ENCODE measurements at places on chromosomes 3 and 15. TPM values are rescaled to one million over a fixed set of nuclear protein-coding genes. Genes with fewer than 3 reads are reported as not detected.

GRCh38 chr3:79383402-79384012, 384.3 kb downstream of the ROBO1 start:
- H3K4me3 ChIP-seq: no peak overlapping the region
- no peaks in the 10 kb centered on the region for H3K36me3 ChIP-seq
- no peaks in the 10 kb centered on the region for H3K27me3 ChIP-seq
- H3K4me1 ChIP-seq: no peaks in the 10 kb centered on the region
- DNase-seq: no peak
- no peak overlapping the region for H3K27ac ChIP-seq

GRCh38 chr3:186386883-186387560, 25.0 kb upstream of the DGKG start:
- H3K4me1 ChIP-seq: peaks cover 5% of the 10 kb centered on the region
- no peaks in the 10 kb centered on the region for H3K36me3 ChIP-seq
- no peak overlapping the region for H3K4me3 ChIP-seq
- no peaks in the 10 kb centered on the region for H3K27me3 ChIP-seq

DNA sequence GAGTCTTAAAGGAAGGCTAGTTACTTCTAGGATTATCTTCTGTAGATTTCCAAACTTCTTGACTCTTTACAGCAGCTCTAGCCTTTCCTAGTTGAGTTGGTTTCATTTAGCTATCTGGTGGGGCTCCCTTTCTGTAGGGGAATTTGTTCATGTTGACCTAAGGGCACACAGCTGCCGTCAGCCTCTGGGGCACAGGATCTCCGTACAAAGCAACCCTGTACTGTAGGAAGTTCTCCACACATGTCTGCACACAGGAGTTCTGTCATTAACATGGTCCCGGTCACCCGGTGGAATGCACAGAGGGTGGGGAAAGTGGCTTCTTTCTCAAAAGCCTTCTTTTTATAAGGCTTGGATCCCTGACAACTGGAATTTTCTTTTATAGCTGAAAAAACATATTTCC, 88.7 kb upstream of the TNIK start:
- H3K27ac ChIP-seq: no peak overlapping the region
- DNase-seq: no peak
- no peaks in the 10 kb centered on the region for H3K27me3 ChIP-seq
- H3K4me3 ChIP-seq: no peak overlapping the region
- H3K4me1 ChIP-seq: no peaks in the 10 kb centered on the region

- H3K4me3 ChIP-seq: no peak overlapping the region
- no peaks in the 10 kb centered on the region for H3K27me3 ChIP-seq
- no peak for DNase-seq
- no peaks in the 10 kb centered on the region for H3K4me1 ChIP-seq
- no peaks in the 10 kb centered on the region for H3K36me3 ChIP-seq
These were observed 36.2 kb downstream of the GABRB3 start for GRCh38 chr15:26736502-26737248.

- H3K27ac ChIP-seq: no peak overlapping the region
- H3K4me3 ChIP-seq: no peak overlapping the region
- H3K4me1 ChIP-seq: no peaks in the 10 kb centered on the region
- no peaks in the 10 kb centered on the region for H3K36me3 ChIP-seq
These were observed 258.2 kb downstream of the ADAMTS17 start for GRCh38 chr15:100083572-100083971.

- H3K4me1 ChIP-seq: no peaks in the 10 kb centered on the region
- H3K27me3 ChIP-seq: no peaks in the 10 kb centered on the region
- no peaks in the 10 kb centered on the region for H3K36me3 ChIP-seq
- no peak overlapping the region for H3K27ac ChIP-seq
- no peak overlapping the region for H3K4me3 ChIP-seq
- DNase-seq: no peak
These were observed 35.4 kb downstream of the SMARCC1 start for GRCh38 chr3:47746264-47746663.

DNA sequence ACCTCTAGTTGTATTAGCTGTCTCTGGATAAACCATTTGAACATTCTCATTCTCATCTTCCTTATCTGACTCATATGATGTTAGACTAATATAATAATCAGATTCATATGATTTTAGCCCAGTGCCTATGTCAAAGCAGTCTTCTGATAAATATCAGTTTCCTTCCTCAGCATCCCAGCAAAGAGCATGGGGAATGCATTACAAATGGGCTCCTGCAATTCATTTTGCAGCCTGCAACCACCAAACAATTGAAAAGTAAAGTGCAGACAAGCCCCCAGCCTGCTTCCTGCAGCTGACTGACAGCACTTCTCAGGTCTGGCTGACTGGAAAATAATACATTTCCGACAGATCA, 78.2 kb upstream of the STAC start:
- DNase-seq: no peak
- no peaks in the 10 kb centered on the region for H3K36me3 ChIP-seq
- no peak overlapping the region for H3K27ac ChIP-seq
- no peak overlapping the region for H3K4me3 ChIP-seq
- no peaks in the 10 kb centered on the region for H3K4me1 ChIP-seq

DNA sequence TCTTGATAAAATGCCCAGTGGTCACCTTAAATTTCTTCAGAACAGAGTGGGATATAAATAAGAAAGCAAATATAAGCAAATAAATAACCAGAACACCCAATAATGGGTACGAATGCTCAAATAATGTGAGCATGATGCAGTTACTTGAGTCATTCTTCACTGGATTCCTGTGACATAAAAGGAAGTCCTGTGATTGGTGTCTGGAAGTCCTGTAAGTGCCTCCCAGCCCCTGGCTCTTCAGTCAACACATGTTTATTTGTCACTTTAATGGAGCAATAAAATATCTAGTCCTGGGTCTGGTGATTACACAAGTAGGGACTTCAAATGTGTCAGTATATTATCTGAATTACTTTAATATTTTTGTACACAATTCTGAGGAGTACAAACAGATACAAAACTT, 30.4 kb downstream of the TMEM212 start:
- H3K4me3 ChIP-seq: no peak overlapping the region
- H3K4me1 ChIP-seq: no peaks in the 10 kb centered on the region
- H3K36me3 ChIP-seq: no peaks in the 10 kb centered on the region
- no peaks in the 10 kb centered on the region for H3K27me3 ChIP-seq

- no peaks in the 10 kb centered on the region for H3K4me1 ChIP-seq
- H3K27me3 ChIP-seq: no peaks in the 10 kb centered on the region
- no peak for DNase-seq
- H3K27ac ChIP-seq: no peak overlapping the region
These were observed 762.4 kb upstream of the DPPA4 start for GRCh38 chr3:110099711-110100110.

Gene FBXL22
- total RNA-seq: 6.5 TPM

Gene GJD2
- total RNA-seq: not detected

GRCh38 chr3:68017069-68017468, 362.7 kb upstream of the SUCLG2 start:
- no peak overlapping the region for H3K27ac ChIP-seq
- DNase-seq: no peak
- H3K4me1 ChIP-seq: no peaks in the 10 kb centered on the region
- H3K4me3 ChIP-seq: no peak overlapping the region

Gene GPR171
- 3.8 TPM for total RNA-seq

Gene CPNE9
- total RNA-seq: not detected

- no peaks in the 10 kb centered on the region for H3K4me1 ChIP-seq
- no peak overlapping the region for H3K27ac ChIP-seq
- H3K36me3 ChIP-seq: no peaks in the 10 kb centered on the region
These were observed 437.2 kb downstream of the MFSD1 start for GRCh38 chr3:159239059-159239458.

Gene DPPA2
- total RNA-seq: not detected

Gene TERB2
- not detected for total RNA-seq

Gene PIGX
- 4.0 TPM for total RNA-seq

GRCh38 chr3:118641608-118642007, 393.0 kb downstream of the IGSF11 start:
- no peaks in the 10 kb centered on the region for H3K4me1 ChIP-seq
- H3K4me3 ChIP-seq: no peak overlapping the region
- DNase-seq: no peak
- H3K27me3 ChIP-seq: no peaks in the 10 kb centered on the region
- H3K36me3 ChIP-seq: no peaks in the 10 kb centered on the region

GRCh38 chr15:76168237-76168984, 108.6 kb downstream of the TMEM266 start:
- no peak overlapping the region for H3K4me3 ChIP-seq
- H3K27me3 ChIP-seq: no peaks in the 10 kb centered on the region
- no peaks in the 10 kb centered on the region for H3K4me1 ChIP-seq
- no peaks in the 10 kb centered on the region for H3K36me3 ChIP-seq

Gene PLSCR5
- total RNA-seq: not detected

- H3K4me1 ChIP-seq: no peaks in the 10 kb centered on the region
- DNase-seq: no peak
- H3K27me3 ChIP-seq: no peaks in the 10 kb centered on the region
- no peak overlapping the region for H3K27ac ChIP-seq
These were observed 34.3 kb downstream of the UBXN7 start for GRCh38 chr3:196397941-196398340.

DNA sequence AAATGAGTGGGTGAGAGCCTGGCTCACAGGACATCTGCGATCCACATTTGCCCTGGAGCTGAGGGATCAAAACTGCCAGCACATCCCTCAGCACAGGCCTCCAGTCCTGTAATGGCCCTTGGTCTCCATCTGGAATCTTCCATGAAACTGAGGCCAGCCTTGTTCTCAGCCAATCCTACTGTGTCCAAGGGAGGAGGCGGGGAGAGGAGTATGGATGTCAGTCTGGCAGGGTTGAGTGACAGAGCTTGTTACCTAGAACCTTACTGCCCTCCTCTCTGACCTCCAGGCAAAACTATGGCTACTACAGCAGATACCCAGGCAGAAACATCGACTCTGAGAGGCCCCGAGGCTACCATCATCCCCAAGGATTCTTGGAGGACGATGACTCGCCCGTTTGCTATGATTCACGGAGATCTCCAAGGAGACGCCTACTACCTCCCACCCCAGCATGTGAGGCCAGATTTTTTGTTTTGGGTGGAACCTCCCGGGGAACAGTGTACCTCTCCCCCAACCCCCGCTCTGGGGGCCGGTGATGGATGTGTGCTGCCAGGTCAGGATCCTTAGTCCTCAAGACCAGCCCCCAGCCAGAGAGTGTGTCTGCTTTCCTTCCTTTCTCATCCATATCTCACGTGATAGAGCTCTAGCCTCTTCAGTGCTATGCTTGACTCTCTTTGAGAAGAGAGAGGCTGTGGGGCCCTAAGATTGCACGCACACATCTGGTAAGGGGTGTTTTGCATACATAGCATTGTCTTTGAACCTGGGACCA, 41.3 kb downstream of the CHDH start:
- no peak for DNase-seq
- H3K36me3 ChIP-seq: no peaks in the 10 kb centered on the region

DNA sequence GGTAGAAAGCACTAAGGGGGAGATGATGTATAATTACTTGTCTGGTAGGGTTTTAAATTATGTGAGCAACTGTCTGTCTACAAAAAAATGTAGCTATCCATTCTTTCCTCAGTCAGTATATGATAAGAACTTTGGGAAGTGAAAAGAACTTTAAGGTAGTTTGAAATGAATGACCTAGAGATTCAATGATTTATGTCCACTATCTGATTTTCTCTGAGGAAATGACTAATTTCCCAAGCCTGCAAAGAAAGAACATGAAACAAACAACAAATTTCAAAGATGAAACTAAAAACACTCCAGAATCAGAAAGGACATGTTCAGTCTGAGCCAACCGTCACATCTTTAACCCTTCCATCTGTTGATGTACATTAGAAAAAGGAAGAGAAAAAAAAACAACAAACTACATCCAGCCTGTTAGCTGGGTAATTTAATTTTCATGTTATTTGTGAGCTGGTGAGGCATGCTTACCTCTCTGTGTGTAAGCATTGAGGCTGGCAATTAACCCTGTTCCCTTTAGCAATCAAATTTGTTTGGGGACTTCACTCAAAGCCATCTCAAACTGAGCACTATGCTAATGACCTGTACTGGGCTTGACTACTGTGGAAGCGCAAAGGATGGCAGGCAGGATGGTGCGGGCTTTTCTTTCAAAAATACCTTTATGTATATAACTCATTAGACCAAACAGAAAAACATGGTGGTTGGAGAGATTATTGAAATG, 220.1 kb downstream of the TUSC7 start:
- H3K4me3 ChIP-seq: no peak overlapping the region
- H3K4me1 ChIP-seq: peaks cover 6% of the 10 kb centered on the region
- no peaks in the 10 kb centered on the region for H3K36me3 ChIP-seq
- H3K27ac ChIP-seq: no peak overlapping the region

Gene KY
- total RNA-seq: not detected

GRCh38 chr15:91136386-91136923, 36.4 kb downstream of the SV2B start:
- H3K27ac ChIP-seq: no peak overlapping the region
- no peaks in the 10 kb centered on the region for H3K4me1 ChIP-seq

Gene TRA2B
- 102 TPM for total RNA-seq

Gene ATP13A5
- not detected for total RNA-seq

DNA sequence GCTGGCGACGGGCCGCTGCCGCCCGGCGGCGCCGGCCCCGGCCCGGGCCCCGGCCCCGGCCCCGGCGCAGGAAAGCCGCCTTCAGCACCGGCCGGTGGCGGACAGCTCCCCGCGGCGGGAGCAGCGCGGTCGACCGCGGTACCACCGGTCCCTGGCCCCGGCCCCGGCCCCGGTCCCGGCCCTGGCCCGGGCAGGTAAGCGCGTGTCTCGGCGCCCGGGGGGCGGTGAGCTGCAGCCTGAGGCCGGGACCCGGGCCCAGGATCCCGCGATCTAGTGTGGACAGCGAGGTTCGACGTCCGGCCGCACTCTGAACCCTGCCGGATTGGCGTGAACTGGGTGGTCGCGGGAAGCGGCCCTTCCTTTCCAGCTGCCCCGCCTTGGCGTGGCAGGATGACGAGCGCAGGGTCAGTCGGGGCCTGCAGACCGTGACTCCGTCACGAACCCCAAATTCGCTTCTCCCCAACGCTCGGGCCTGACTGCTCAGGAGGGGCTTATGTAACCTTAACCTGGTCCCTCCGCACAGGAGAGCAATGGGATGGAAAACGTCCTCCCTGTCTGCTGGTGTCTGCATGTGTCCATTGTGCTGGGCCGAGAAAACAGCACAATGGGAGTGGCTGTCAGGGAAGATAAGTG, 472 bp downstream of the BSN start:
- no peaks in the 10 kb centered on the region for H3K36me3 ChIP-seq
- peaks cover 33% of the 10 kb centered on the region for H3K27me3 ChIP-seq

GRCh38 chr3:105580296-105580965, 213.7 kb downstream of the ALCAM start:
- H3K36me3 ChIP-seq: no peaks in the 10 kb centered on the region
- no peaks in the 10 kb centered on the region for H3K4me1 ChIP-seq
- no peak for DNase-seq
- H3K27ac ChIP-seq: no peak overlapping the region
- H3K27me3 ChIP-seq: no peaks in the 10 kb centered on the region

Gene OXTR
- not detected for total RNA-seq

Gene AADAC
- total RNA-seq: not detected

Gene ACKR2
- 1.4 TPM for total RNA-seq

GRCh38 chr3:82416830-82417229, 655.4 kb upstream of the GBE1 start:
- no peaks in the 10 kb centered on the region for H3K4me1 ChIP-seq
- DNase-seq: no peak
- H3K27ac ChIP-seq: no peak overlapping the region
- no peaks in the 10 kb centered on the region for H3K27me3 ChIP-seq
- H3K36me3 ChIP-seq: no peaks in the 10 kb centered on the region

Measured in transverse colon (tissue), 4 donors.